H9 (cell line): ENCODE measurements at places on chromosomes 16 and 17. TPM values are rescaled to one million over a fixed set of nuclear protein-coding genes. Genes with fewer than 3 reads are reported as not detected.

DNA sequence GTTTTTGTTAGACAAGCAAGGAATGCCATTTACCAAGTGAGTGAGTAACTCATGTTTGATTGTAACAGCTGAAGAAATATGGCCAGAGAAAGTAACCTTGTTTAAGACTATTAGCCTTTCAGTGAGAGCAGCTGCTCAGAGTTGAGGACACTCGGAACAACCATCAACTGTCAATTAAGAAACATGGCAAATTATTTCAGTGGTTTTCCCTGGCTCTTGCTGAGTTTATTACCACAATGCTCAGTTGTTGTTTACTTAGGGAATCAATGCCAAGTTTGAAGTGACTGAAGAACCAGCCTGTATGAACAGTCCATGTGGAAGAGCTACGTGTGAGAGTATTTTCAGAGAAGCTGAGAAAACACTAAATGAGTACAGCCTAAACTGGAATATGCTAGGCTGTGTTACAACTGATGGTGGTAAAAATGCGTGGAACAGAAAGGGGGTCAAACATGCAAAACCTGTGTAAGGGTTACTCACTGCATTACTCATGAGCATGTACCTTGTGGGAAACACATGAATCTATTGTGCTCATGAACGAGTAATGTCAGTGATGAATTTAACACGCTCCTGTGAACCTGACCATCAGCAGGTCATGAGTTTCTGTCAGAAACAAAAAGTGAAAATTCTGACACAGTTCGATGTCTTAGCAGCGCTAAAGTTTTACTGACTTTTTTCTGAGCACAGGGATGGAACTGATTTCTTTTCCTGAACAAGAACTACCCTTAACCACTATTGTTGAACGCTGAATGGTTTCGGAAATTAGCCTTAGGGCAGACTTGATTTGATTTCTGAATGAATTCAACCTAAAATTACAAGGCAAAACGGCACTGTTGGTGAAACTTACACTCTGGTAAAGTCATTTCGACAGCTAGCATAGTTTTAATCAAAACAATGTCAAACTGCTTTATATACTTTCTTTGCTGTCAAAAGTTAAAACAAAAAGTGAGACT is 33.5 kb downstream of the GNA13 start:
- DNase-seq, result no peak

DNA sequence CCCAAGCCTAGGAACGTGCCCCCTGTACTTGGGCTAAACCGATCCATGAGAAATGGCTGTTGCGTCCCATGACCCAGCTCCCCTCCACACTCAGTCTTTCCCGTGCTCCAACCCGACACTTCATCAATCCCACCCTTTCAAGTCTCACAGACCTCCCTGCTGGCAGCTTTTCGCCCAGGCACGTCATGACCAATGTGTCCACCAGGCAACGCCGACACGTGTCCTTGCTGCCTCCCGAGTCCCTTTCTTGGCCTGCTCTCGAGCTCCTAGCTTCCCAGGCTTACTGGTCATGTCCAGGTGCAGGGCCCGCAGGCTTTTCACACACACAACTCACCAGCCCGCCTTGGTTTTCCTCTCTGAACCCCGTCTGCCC is 12.2 kb downstream of the MNT start:
- DNase-seq, result peak; percentile 76

- DNase-seq, result peak; percentile 56
These were observed 1.5 kb downstream of the PITPNM3 start for GRCh38 chr17:6554871-6555330.

- no peak for DNase-seq
These were observed 132.2 kb upstream of the NACA2 start for GRCh38 chr17:61723183-61723582.

Gene SGSM2
- total RNA-seq, result 41.5 and 45.6 TPM in 2 replicates
